ENCODE measurements at places on chromosomes 7 and 10. TPM values are rescaled to one million over a fixed set of nuclear protein-coding genes. Genes with fewer than 3 reads are reported as not detected.

The RAB11FIP2 gene
- total RNA-seq = 52.8 TPM

The ANLN gene
- total RNA-seq = 35.5 TPM

The PRKCQ gene
- total RNA-seq = 3.0 TPM

The TFPI2 gene
- total RNA-seq = 1.3 TPM

DNA sequence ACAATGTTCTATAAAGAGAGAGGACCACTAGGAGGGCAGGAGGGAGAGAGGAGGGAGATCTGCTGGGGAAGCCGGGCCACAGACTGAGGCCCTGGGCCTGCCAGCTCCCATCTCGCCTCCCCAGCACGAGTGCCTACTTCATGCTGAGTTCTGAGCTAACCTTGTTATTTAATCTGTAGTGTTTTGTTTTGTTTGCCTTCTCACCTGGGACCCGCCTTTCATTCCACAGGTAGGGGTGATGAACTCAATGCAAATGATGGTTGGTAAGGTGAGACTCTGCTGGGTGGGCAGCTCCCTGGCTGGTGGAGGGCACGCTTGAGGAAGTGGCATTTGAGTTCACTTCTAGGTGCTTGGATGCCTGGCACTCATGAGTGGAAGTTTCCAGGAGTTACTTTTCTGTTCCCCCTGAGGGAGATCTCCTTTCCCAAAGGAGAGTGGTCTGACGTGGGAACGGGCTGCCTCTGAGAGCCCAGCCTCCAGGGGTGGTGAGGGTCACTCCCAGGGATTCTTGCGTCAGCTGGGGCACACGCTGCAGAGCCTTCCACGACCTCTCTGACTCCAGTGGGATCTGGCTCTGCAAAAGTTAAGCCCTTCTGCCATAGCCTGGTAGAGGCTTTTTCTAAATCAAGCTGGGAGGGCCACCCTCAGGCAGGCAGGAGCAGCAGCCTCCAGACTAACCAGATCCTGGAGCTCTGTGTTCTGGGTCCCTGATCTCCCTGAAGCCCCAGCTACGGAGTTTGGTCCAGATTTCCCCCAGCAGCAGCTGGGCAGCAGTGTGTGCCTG is 22.4 kb downstream of the UBTD1 start:
- H3K27me3 ChIP-seq = no peaks in the 10 kb centered on the region
- H3K4me3 ChIP-seq = no peak overlapping the region
- no peaks in the 10 kb centered on the region for H3K36me3 ChIP-seq
- H3K4me1 ChIP-seq = peaks cover 21% of the 10 kb centered on the region

- H3K36me3 ChIP-seq = no peaks in the 10 kb centered on the region
- H3K4me3 ChIP-seq = no peak overlapping the region
- H3K27ac ChIP-seq = no peak overlapping the region
- no peak for DNase-seq
- no peaks in the 10 kb centered on the region for H3K4me1 ChIP-seq
- H3K27me3 ChIP-seq = no peaks in the 10 kb centered on the region
Observed at GRCh38 chr7:18317941-18318340, 177.6 kb upstream of the HDAC9 start.

DNA sequence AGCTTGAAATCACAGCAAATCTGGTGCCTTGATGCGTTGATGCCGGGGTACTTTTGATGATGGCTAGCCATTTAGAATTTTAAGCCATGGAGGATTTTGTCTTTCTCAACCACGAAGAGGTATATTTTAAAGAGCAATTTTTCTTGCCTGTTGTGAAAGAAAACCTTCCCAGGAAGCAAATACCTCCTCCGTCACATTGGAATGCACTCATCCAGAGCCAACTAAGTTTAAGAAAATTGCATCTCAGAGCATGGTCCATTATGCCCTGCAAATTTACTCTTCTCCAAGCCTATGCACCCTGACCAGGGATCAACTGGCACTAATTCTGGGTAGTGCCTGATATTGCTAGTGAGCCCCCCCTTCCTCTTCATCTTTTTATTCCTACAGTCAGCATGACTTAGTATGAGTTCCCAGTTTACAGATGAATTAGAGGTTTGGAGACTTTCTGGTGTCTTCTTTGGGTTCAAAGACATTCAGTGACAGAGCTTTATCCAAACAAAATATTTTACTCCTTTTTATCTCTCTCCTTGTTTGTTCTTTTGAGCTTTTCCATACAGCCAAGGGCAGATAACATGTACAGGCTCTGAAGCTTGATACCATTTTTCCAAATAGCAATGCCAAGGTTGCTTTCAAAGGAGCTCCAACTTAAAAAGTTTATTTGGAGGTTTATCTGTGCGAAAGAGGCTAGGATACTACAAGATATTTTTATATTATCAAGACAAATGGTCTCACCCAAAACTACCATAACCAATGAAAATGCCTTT is 56.6 kb upstream of the ANK3 start:
- H3K27ac ChIP-seq = no peak overlapping the region
- H3K4me1 ChIP-seq = no peaks in the 10 kb centered on the region
- no peak overlapping the region for H3K4me3 ChIP-seq
- H3K27me3 ChIP-seq = no peaks in the 10 kb centered on the region
- no peaks in the 10 kb centered on the region for H3K36me3 ChIP-seq

- no peaks in the 10 kb centered on the region for H3K4me1 ChIP-seq
- no peaks in the 10 kb centered on the region for H3K27me3 ChIP-seq
- no peak overlapping the region for H3K4me3 ChIP-seq
Observed at GRCh38 chr7:106056513-106057203, 55.5 kb downstream of the SYPL1 start.

DNA sequence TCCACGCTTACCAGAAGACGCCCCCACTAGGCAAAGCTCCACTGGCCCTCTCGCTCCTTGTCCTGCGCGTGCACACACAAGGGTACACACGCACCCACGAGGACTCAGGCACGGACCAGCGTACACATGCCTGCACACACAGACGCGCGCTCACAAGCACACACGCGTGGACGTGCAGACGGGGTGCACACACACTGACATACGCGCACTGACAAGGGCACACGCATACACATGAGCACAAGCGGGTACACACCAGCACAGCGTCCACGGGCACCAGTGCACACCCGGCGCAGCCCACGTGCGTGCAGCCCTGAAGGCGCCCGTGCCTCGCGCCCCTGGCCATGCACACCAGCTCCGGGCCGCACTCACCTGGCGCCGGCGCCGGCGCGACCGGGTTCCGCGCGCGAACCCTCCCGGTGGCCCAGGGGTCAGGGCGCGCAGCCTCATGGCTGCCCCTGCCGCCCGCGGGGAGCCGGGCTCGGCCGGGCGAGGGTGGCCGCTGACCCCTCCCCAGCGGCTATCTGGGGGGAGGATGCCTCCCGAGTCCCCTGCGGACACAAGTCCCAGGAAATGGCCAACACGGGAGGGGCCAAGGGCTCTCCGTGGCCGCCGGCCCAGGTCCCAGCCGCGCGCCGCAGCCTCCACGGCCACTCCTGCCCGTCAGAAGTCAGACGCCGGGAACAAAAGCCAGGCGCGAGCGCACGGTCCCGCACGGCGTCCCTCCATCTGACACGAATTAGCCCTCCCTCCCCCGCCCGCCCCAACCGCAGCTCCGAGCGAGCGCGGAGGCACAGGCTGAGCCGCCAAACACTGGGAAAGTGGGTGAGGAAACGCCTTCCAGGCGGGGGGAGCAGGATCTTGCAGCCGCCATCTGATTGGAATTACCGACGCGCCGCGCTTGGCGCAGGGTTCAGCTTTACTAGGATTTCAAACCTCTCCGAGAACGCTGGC is 45.0 kb downstream of the TNS3 start:
- peak; percentile 67 for DNase-seq
- no peaks in the 10 kb centered on the region for H3K27me3 ChIP-seq
- H3K27ac ChIP-seq = peak overlapping the region; percentile 47
- peak overlapping the region; percentile 29 for H3K4me3 ChIP-seq

DNA sequence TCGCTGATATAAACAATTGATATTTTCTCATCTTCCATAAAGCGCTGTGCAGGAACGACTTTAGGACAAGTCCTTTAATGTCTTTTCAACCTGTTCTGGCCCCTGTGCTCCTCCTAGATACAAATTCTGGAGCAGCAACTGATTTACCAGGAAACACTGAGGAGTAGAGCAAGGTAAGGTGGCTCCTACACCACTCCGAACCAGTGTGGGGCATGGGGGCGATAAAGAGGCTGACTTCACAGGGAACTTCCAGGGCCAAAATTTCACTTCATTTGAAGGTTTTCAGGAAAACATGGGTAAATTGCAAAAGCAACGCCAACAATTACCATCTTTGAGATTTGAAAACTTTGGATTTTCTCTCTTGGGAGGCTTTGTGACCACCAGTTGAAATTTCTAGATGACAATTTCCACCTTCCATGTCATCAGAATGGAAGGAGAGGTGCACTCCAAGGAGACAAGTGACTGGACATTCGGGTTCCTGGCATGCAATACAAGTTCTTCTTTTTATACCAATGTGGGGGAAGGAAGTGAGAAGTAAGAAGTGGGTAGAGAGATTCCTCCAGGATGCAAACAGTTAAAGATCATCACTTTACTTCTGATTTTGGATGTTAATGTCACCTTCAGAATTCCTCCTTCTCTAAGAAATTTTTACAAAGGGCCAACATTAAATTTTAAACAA is 118.5 kb downstream of the FAM107B start:
- peaks cover 6% of the 10 kb centered on the region for H3K4me1 ChIP-seq
- no peaks in the 10 kb centered on the region for H3K27me3 ChIP-seq
- H3K27ac ChIP-seq = no peak overlapping the region
- no peak overlapping the region for H3K4me3 ChIP-seq

GRCh38 chr10:98309366-98310355 is 41.7 kb upstream of the LOXL4 start:
- no peak overlapping the region for H3K4me3 ChIP-seq
- no peak overlapping the region for H3K27ac ChIP-seq
- no peaks in the 10 kb centered on the region for H3K27me3 ChIP-seq
- no peaks in the 10 kb centered on the region for H3K36me3 ChIP-seq
- peak; percentile 84 for DNase-seq

DNA sequence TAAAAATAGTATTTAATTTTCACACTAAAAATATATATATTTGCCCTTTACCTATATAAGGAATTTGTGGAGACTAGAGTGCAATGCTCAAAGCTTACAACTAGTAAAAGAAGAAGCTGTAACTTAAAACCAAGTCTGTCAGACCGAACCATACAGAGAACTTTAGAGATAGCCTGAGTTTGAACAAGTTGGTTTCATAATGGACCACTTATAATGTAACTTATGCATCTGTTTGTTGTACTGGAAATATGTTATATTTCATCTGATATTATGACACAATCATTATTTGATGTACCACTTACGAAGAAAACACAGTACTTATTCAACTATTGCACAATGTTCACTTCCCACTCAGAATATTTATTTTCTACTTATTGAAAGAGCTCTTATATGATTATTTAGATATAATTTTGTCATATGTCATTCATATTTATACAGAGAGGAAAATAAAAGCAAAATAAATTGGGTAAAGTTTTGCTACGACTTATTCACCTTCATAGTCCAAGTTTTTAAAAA is 462.8 kb downstream of the ATRNL1 start:
- H3K4me3 ChIP-seq = no peak overlapping the region
- no peaks in the 10 kb centered on the region for H3K27me3 ChIP-seq
- no peaks in the 10 kb centered on the region for H3K36me3 ChIP-seq

- no peaks in the 10 kb centered on the region for H3K36me3 ChIP-seq
- H3K27ac ChIP-seq = no peak overlapping the region
- no peaks in the 10 kb centered on the region for H3K27me3 ChIP-seq
- no peaks in the 10 kb centered on the region for H3K4me1 ChIP-seq
Observed at GRCh38 chr7:95686109-95686508, 86.2 kb upstream of the DYNC1I1 start.

GRCh38 chr10:43436291-43437140 is at the start of gene ZNF487:
Gene ZNF487, plus strand, starts transcription at chr10:43437111. Its CDS starts 38,703 bp downstream, at chr10:43475814.
- peak within 1 kb of the TSS; percentile 97 for H3K27ac ChIP-seq
- H3K4me1 ChIP-seq = no peaks in the 10 kb centered on the region
- H3K4me3 ChIP-seq = peak within 1 kb of the TSS; percentile 75
- peak; percentile 91 for DNase-seq
- H3K27me3 ChIP-seq = no peaks in the 10 kb centered on the region

GRCh38 chr10:111177379-111177778 is 100.5 kb downstream of the ADRA2A start:
- no peak for DNase-seq
- H3K27me3 ChIP-seq = no peaks in the 10 kb centered on the region
- H3K36me3 ChIP-seq = no peaks in the 10 kb centered on the region
- H3K4me3 ChIP-seq = no peak overlapping the region

GRCh38 chr10:92074126-92074887 is 150.7 kb downstream of the BTAF1 start:
- H3K27ac ChIP-seq = no peak overlapping the region
- no peaks in the 10 kb centered on the region for H3K36me3 ChIP-seq
- H3K27me3 ChIP-seq = no peaks in the 10 kb centered on the region
- no peak for DNase-seq
- H3K4me3 ChIP-seq = no peak overlapping the region
- H3K4me1 ChIP-seq = no peaks in the 10 kb centered on the region

DNA sequence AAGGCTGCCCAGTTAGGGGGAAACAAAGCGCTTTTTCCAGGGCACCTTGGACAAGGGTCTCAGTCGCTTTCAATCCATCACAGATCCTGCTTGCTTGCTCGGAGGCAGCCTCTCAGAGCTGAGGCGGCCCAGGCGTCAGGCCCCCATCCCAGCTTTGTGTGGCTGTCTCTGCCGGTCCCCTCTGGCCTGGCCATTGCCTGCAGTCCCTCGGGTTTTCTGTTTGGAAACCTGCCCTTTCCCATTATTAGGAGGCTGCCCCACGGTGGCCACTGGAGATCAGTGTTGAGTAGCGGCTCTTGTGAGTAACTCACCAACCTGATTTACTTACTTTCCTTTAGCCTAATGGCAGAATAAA is 216.1 kb downstream of the GLRX3 start:
- DNase-seq = no peak
- no peak overlapping the region for H3K27ac ChIP-seq
- H3K36me3 ChIP-seq = no peaks in the 10 kb centered on the region
- H3K4me1 ChIP-seq = no peaks in the 10 kb centered on the region

All from testis (tissue), 5 donors.